ENCODE measurements at places on chromosomes 13 and 19.
A peak's percentile ranks its signal among the peaks of the same experiment; 100 is the strongest.

DNA sequence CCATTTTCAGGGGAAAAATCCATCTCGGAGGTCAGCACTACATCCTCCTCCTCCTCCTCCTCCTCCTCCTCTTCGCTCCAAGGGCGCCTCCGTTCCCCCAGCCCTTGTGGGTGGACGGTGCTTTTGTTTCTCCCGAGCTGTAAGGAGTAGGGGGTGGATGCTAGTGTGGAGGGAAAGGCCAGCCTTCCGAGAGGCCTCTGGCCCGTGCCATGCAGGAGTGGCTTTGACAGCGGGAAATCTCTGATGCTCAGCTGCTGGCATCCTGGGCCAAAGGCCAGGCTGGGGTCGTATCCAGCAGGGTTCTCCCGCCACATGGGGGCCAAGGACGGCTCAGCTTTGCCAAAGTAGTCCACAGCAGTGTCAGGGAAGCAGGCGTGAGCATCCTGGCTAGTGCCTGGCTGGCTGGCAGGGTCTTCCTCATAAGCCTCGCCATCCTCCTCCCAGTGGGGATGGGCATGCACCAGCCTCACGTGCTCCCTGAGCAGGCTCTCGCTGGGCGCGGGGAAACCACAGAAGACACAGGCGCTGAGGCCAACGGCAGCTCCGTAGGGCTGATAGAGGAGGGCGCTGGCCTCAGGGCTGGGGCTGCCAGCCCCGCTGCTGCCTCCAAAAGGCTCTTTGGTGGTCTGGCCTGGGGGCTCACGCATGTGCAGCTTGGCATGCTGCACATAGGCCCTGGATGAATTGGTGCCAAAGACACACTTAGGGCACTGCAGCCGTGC is 10.5 kb downstream of the WIZ start:
- ATAC-seq: no peak

DNA sequence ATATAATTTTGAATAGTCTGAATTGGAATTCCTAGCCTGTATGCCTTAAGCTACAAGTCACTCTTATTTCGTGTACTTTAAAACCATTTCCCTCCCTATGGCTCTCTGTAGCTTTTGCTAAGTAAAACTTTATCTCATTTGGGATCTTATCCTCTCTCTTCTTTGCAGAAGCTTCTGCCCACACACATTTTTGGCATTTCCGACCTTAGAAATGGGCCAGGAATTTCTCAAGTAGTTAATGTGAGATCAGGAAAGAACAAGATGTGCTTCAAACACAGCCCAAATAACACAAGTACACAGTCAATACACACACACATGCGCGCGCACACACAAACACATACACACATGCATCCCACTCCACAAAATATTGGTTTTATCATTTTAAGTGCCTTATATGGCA is 931.0 kb upstream of the MIR17HG start:
- ATAC-seq: no peak

GRCh38 chr19:5903056-5903623 is 450 bp downstream of the NDUFA11 start:
- no peak for ATAC-seq

GRCh38 chr19:8074501-8074900 is 21.9 kb downstream of the CCL25 start:
- ATAC-seq: no peak

DNA sequence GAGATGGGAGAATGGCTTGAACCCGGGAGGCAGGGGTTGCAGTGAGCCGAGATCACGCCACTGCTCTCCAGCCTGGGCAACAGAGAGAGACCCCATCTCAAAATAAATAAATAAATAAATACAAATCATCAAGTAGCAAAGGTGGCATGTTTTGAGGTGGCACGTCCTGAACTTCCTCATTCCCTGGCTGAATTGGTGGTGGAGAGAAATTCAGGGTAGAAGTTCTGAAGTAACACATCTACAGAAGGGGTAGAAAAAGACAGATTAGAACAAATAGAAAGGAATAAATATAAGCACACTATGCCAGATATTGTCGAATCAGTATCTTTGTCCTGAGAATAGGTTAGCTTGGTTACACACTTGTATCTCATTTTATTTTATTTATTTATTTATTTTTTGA is 6.3 kb downstream of the IFI30 start:
- ATAC-seq: no peak

DNA sequence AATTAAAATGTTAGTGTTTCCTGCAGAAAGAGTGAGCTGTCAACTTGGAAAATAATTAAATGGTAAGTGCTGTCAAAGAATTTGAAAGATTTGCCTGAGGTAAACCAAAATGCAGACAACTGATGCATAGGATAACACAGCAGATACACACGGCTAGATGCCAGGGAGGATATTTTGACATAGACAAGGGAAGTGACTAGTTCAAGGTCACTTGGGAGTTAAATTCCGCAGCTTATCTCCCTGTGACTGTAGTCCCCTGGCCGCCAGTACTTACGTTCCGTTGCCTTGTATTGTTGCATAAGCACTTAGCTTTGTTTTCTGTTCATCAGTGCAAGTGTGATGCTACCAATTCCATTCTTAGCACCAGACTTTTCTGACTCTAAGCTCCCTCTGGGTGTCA is 247.3 kb upstream of the MAB21L1 start:
- ATAC-seq: no peak

GRCh38 chr13:113513761-113514160 is 23.2 kb upstream of the DCUN1D2 start:
- no peak for ATAC-seq

- ATAC-seq: no peak
Measured at GRCh38 chr13:75175575-75175974, 306.4 kb downstream of the TBC1D4 start.

DNA sequence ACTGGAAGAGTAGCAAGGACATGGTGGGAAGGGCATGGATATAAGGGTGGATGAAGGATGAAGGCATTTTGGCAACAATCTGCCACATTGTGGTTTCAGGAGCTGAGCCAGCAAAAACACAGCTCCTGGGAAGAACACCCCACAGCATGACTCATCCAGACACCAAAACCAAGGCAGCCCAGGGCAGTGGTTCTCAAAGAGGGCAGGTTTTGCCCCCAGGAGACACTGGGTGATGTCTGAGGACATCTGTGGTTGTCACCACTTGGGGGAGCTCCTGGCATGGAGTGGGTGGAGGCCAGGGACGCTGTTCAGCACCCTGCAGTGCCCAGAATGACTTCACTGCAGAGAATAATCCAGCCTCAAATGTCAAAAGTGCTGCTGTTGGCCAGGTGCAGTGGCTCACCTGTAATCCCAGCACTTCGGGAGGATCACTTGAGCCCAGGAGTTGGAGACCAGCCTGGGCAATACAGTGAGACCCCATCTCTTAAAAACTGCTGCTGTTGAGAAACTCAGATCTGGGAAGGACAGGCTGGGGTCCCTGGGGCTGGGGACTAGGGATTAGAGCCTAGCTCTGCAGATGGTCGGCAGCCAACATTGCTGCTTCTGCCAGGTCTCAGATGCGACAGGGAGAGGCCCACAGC is 16.1 kb downstream of the ZFR2 start:
- peak; percentile 56 for ATAC-seq

DNA sequence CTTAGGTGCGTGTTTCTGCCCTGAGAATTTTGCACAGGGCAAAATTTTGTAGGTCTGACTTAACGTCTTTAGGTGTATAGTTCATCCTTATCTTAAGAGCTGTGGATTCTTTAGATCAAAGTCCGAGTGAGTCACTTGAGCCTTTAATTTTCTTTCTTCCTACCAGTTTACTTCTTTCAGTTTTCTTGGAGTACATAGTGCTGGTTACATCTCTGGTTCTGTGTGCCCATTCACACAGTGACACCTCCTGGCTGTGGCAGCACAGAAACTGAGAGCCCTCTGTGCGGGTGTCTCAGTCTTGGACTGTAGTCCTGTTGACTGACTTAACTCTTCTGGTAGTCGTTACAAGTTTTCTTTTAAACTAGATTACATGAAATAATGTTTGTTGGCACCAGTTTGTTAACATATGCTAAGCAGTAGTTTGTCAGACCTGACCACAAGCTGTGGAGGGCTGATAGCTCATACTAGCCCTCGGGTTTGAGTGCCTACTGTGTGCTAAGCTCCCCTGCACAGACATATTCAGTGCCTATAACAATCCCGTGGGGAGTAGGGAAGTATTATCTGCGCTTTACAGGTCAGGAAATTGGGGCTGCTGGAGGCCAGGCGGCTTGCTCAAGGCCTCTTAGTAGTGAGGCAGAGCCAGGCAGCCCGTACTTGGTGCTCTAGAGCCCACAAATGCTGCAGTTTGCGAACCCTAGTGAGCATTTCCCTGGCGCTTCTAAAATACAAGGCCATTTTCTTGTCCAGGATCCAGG is 1.6 kb downstream of the GATAD2A start:
- no peak for ATAC-seq

DNA sequence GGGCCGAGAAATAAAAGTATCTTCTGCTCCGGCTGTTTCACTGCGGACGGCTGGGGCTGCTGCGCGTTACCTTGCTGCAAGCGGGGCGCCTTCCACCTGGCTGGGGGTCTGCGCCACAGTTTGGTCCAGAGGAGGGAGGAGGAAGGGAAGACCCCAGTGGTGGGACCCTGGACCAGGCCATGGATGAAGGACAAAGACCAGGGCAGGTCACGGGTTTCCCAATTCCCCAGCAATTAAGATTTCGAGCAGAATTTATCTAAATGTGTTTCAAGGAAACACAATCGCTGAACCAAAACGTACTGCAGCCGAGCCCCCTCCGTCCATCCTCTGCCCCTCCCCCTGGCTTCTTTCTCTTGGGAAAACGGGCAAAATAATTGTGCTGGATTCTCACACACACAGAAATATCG is 2.9 kb downstream of the SOX1 start:
- ATAC-seq: no peak

GRCh38 chr13:64529874-64530485 is 2700.2 kb downstream of the PCDH9 start:
- no peak for ATAC-seq

- peak; percentile 59 for ATAC-seq
Measured at GRCh38 chr13:25037057-25037813, 58.7 kb upstream of the PABPC3 start.

- no peak for ATAC-seq
Measured at GRCh38 chr13:91291078-91291477, 56.4 kb upstream of the MIR17HG start.

DNA sequence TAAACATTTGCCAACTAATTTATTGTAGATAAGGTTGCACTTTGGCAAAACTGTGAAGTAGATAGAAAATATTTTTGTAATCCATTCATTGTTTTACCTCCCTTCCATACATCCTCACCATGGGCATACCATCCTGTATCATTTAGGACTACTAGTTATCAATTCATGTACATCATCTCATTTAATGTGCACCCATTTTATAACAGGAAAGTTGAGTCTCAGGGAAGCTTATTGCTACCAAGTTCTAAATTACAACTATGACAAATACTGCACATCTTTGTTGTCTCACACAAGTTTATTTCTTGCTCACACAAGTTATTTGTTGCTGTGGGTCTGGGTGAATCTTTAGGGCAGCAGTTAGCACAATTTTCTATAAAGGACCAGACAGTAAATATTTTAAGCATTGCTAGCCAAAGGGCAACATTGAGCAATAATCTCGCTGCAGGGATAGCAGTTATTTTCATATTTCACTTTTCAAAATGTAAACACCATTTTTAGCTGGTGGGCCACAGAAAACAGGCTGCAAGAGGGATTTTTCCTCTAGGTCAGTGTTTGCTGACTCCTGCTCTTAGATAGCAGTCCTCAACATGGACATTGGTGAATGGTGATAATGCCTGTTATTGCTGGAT is 276.5 kb downstream of the GPC6 start:
- ATAC-seq: no peak

GRCh38 chr19:40974633-40975037 is 16.4 kb upstream of the CYP2B6 start:
- peak; percentile 71 for ATAC-seq

- no peak for ATAC-seq
Measured at GRCh38 chr13:109396266-109396665, 390.1 kb downstream of the IRS2 start.

- peak; percentile 85 for ATAC-seq
Measured at GRCh38 chr13:30341815-30342570, 34.6 kb upstream of the KATNAL1 start.

- ATAC-seq: no peak
Measured at GRCh38 chr19:2170987-2171348, 7.2 kb downstream of the DOT1L start.

DNA sequence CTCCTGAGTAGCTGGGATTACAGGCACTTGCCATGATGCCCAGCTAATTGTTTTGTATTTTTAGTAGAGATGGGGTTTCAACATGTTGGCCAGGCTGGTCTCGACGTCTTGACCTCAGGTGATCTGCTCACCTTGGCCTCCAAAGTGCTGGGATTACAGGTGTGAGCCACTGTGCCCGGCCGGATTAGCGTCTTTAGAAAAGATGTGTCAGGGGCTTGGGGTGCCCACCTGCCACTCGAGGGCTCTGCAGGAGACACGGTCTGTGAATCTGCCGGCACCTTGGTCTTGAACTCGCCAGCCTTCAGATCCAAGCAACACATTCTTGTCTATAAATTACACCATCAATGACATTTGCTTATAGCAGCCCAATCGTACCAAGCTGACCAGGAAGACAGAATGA is 38.8 kb upstream of the TUBGCP3 start:
- ATAC-seq: no peak

- ATAC-seq: no peak
Measured at GRCh38 chr19:11479090-11479897, 1.6 kb downstream of the ELAVL3 start.

DNA sequence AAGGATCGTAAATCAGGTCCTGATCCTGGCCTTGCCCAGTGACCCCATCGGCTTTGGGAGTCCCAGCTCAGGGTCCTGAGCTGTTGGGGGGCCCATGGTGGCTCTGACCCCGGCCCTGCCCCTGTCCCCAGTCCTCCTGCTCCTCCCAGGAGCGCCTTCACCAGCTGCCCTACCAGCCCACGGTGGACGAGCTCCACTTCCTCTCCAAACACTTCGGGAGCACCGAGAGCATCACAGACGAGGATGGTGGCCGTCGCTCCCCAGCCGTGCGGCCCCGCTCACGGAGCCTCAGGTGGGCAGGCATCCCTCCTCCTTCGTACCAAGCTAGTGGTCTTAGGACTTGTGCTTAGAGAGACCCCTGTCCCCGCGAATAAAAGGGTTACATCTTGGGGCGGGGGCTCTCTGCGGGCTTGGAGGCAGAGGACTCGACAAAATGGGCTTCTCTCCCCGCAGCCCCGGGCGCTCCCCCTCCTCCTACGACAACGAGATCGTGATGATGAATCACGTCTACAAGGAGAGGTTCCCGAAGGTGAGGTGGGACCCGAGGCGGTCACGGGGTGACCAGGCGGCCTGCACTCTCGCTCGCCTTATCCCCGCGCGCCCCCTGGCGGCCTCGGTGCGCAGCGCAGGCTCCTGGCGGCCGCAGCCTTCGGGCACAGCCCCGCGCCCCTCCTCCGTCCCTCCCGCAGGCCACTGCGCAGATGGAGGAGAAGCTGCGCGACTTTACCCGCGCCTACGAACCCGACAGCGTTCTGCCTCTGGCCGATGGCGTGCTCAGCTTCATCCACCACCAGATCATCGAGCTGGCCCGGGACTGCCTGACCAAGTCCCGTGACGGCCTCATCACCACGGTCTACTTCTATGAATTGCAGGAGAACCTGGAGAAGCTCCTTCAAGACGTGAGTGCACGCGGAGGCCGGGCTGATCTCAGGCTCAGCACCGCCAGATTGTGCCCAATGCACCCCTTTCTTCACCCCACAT is 9.1 kb downstream of the MAST1 start:
- peak; percentile 94 for ATAC-seq

- no peak for ATAC-seq
Measured at GRCh38 chr19:10981252-10981895, 20.5 kb downstream of the SMARCA4 start.
